ENCODE measurements at places on chromosomes 1 and 21.

DNA sequence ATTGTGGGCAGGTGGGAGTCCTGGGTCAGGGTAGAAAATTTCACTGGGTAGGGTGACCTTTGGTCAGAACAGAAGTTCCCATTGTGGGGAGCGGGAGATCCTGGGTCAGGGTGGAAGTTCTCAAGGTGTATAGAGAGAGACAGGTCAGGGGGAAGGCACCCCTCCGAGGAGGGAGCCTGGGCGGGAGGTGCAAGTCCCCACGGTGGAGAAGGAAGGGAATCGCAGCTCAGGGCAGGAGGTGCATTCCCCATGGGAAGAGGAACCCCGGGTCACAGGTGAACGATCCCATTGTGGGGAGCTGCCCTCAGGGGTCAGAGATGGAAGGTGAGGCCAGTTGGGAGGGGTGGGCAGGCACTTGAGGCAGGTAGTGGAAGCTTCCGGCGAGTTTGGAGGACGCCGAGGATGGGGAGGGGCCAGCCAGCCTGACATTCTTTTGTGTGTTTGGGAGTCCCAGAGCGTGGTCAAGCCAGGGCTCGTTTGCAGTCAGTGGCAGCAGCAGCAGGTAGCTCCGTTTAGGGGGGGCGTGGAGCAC, 637 bp downstream of the LYPLA2 start:
- DNase-seq: peak; percentile 70

- no peak for DNase-seq
Measured at GRCh38 chr1:29576510-29576909, 340.2 kb downstream of the PTPRU start.

- no peak for DNase-seq
Measured at GRCh38 chr1:244050835-244051444, at the start of gene ZBTB18. Gene ZBTB18 (plus strand): TSS chr1:244051283. CDS start chr1:244051432, 149 bp downstream.

GRCh38 chr1:234246638-234247116, 126.6 kb upstream of the COA6 start:
- no peak for DNase-seq

- DNase-seq: no peak
Measured at GRCh38 chr1:81142099-81142826, 658.5 kb upstream of the ADGRL2 start.

DNA sequence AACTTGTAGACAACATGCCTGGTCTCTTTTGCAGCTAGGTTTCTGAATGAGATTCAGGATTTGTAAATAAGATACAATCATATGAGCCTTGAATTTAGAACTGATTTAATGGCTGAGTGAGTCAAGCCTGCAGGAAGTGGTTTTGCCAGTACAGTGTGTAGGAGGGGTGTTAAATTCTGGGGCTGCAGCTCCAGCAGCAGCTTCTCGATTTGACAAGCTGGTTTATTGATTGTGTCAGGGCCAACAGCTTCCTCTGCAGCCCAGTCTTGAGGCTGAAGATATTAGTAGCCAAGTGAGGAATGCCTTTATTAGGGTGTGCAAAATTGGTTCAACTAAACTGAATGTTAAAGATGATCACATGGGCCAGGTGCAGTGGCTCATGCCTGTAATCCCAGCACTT, 11.5 kb upstream of the PLA2G5 start:
- DNase-seq: peak; percentile 63

GRCh38 chr1:215637041-215637573, 70.0 kb downstream of the KCTD3 start:
- no peak for DNase-seq

DNA sequence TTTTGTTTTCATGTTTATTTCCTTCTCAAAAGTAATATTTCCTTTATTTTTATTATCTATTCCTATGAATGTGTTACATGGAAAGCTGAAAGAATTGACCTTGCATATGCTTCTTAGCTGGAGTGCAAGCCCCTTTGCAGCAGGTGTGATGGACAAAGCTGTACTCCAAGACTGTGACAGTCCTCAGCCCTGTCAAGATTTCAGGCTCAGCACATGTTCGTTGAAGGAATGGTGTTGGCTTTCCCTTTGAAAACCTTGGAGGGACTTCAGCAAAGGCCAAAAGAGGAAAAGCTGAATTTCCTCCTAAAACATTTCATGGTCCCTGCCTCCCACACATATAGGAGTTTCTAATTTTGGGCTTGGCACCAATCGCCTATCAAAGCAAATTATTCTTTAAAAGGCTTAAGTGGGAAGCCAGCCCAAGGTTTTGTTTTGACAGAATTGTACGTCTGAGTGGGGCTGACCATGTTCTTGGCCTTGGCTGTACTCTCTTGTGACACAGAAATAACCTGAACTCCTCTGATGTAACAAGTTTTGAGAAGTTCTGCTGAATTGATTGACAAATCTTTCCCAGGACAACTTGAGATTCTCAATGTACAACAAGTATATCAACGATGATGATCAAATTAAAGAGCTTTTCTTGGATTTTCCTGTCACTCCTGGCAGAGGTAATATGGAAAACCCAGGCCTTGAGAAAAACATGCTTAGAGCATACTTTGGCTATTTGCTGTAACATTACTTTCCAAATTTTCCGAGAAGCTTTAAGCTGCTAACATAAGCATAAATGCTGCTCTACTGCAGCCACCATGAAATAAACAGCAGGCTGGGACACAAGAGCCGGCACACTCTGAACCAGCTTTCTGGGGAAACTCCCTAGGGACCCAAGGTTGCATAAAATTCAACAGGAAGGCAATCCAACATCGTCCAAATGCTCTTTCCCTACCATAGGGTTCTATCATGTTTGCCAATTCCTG, 135.7 kb upstream of the ZNF648 start:
- no peak for DNase-seq

GRCh38 chr1:99228153-99228552, 36.1 kb upstream of the PLPPR4 start:
- no peak for DNase-seq

DNA sequence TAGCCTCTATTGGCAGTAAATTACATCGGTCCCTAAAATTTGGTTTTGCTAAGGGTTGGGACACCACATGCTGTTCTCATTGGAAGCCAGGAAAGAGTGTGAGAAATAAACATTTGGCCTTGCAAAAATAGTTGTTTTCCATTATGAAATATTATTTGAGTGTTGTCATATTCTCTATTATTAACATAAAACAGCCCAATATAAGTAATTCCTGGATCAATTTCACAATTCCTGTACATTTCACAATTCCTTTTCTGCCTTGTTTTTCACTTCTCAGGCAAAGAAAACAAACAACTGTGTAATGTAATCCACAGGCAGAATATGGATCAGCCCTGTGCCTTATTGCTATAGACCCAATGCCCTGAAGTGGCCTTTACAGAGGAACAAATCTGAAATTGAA, 40.5 kb downstream of the C1orf87 start:
- no peak for DNase-seq

- DNase-seq: peak; percentile 19
Measured at GRCh38 chr21:32351428-32351827, 41.4 kb downstream of the URB1 start.

- DNase-seq: peak; percentile 70
Measured at GRCh38 chr1:155976913-155977689, 1.2 kb downstream of the ARHGEF2 start.

DNA sequence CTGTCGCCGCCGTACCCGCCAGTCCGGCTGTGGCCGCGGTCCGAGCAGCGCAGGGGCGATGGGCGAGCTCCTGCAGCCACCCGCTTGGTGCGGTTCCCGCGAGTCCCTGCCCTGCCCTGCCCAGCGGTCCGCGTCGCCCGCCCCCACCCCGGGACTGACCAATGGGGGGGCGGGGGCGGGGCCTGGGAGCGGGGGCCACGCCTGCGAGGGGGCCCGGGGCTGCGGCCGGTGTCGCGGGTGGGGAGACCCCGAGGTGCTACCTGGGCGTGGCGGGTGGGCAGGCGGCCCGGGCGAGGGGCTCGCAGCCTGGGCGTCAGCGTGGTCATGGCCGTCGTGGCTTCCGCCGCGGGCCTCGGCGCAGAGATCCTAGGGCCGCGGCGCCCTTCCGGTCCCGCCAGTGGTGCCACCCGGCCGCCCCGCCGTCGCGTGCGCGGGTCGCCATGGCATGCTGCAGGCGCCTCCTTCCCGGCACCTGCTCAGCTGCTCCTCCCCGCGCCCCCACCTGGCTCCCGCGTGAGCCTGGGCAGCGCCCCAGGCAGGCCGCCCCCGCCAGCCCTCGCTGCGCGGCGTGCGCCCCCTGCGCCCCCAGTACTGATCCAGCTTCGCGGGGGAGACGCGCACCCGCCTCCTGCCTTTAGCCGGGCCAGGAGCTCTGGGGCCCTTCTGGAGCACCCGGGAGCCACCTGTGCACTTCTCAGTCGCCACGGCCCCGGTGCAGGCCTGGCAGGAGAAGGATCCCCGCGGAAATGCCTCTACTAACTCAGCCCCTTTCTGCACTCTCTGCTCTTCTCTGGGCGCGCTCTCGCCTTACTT, at the start of gene BMP8B:
Gene BMP8B (minus strand): TSS at position 108 of the 813 bp plus-strand sequence. CDS start 380 bp downstream, outside the sequence.
- peak; percentile 81 for DNase-seq

DNA sequence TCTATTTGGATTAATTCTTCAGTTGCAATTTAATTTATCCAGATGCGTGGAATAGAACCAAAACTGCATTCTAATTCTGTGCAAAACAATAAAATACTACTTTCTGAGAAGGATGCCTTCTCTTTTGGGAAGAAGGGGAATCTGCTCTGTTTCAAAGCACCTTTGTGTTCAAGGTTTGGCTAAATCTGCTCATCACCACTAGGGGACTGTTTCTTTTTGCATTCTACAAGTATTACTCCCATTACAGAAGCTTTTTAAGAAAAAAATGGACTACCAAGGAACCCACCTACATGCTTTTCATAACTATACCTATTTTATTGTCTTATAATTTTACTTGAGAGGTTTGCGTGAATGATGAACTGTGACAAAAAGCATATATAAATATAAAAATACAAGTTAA, 18.2 kb downstream of the MRPS6 start:
- DNase-seq: no peak

GRCh38 chr1:224380003-224380402, 23.3 kb downstream of the CNIH4 start:
- peak; percentile 68 for DNase-seq

- DNase-seq: peak; percentile 33
Measured at GRCh38 chr1:228850141-228851100, 115.1 kb downstream of the RHOU start.

GRCh38 chr1:85448358-85448757, 16.6 kb downstream of the DDAH1 start:
- DNase-seq: no peak

All from activated CD8-positive, alpha-beta memory T cell treated with anti-CD3 and anti-CD28 coated beads for 24 hours (primary cell).